ENCODE measurements at places on chromosomes 1 and 21.

GRCh38 chr1:30777904-30778153, 20.3 kb upstream of the LAPTM5 start:
- DNase-seq: no peak

DNA sequence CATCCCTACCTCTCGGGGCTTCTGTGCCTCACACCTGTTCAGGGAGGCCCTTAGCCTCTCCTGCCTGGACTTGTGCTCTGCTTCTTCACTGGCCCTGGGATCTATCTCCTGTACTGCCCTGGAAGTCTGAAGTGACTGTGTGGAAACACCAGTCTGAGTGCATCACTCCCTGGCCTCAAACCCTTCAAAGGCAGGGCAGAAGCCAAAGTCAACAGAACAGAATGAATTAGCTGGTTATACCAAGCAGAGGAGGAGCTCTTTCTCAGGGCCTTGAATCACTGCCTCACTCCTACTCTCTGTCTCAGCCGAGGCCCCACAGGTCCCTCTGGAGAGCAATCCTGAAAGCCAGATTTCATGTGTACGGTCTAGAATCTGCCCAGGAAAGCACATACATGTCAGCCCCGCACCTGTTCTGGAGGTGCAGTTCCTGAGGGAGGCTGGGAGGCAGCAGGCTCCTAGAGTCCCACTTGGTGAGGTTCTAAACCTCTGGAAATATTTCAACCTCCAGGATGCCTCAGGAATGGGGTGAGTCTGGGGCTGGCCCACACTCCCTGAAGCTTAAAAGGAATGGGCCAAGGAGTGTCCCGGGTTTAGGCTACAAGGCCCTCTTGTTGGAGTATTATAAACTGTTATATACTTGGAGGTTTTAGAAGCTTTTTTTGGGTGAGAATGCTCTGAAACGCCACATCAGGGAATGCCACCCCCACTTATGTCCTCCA, 98.3 kb downstream of the ABCA4 start:
- DNase-seq: no peak

GRCh38 chr1:212791261-212791675, 309 bp downstream of the NSL1 start:
- no peak for DNase-seq

GRCh38 chr1:169527451-169528214, 41.9 kb upstream of the SLC19A2 start:
- no peak for DNase-seq

DNA sequence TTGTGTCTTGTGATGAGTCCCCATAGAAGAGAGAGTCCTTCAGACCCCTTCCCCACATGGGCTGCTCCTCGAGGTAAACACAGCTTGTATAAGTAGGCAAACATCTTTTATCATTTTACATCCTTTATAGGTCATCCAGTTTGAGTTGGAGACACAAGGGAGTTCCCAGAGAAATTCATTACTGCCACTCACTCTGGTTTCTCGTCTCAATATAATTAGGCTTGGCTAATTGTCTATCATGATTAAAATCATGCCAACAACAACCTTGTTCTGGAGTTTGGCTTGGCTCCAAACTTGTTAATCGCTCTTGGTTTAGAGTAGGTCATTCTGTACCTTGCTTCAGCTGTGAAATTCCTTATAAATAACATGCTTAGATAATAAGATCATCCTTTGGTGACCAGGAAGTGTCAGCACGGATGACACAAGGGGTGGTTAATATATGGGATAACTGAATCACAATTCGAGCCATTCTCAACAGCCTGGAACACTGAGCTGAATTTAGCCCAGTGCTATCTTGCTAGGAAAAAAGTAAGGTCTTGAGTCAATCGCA, 70.7 kb upstream of the DAB1 start:
- DNase-seq: peak; percentile 9

DNA sequence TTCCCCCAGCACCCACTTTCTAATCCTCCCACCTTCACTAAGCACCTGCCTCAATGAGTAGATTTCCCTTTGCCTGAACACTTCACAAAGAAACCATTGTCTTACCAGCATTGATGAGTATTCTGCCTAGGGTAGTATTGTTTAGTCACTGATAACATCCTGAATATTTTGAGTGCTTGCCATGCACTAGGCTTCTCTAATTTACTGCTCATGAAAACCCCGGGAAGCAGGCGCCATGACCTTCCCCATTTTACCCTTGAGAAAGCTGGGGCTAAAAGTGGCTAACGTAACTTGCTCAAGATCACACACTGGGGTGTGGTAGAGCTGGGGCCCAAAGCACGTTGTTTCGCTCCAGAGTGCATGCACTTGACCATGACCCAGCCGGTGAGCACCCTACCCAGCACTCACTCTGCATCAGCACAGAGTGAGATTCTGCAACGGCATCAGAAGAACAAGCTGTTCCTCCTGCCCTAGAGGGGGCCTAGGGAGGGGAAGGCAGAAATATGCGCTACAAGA, 10.6 kb upstream of the F3 start:
- DNase-seq: no peak

- DNase-seq: peak; percentile 60
Observed at GRCh38 chr1:246117066-246117791, 389.9 kb downstream of the SMYD3 start.

GRCh38 chr1:93200086-93200620, 19.6 kb downstream of the CCDC18 start:
- no peak for DNase-seq

DNA sequence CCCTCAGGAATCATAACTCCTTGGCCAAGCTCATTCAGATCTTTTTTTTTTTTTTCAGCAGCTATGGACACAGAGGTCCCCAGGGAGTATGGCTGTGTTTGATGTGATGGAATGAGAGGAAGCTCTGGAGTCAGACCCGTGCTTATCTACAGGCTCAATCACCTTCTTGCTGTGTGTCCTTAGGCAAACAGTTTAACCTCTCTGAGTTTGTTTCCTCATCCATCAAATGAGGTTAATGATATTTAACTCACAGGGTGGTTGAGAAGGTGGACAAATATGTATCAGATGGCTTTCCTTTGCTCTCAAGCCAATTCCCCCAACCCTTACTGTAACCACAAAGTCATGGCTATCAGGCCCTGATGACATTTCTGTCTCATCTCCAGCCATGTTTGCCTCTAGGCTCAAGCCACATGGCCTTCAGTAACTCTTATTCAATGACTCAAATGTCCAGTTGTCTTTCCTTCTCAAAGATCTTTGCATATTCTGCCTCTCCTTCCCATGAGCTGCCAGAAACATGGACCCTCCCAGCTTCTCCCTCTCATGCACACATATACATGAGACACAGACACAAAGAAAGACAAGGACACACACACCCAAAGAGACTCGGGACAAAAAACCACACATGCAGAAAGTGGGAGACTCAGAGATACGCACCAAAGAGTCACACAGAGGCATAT, 303.5 kb upstream of the KAZN start:
- DNase-seq: no peak

DNA sequence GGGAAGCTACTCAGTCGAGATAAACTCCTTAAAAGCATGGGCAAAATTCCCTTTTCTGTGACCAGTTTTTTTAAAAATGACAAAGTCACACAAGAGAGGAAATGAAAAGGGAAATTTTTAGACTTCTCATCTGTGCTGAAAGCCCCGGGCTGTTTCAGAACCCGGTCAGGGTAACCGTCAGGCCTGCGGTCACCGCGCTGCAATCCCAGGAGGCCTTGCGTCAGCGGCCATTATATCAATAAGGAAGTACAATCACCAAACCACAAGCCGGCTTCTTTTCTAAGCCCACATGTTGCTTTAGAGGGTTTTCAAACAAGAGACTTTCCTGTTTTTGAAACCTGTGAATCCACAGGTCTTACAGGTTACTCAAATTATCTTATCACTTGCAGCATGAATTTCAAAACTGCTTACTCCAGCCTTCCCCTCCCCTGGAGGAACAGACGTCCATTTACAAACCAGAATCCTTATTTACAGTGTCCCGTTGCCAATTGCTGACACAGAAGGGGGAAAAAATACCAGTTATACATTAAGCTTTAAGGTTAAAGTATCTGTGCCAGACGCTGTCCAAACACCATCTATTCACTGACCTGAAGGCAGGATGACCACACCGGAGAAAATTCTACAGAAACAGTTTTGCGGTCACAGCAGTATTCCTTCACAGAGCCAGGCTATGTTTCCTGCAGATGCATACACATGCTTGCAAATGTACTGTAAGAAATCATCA, 165.3 kb downstream of the TOMM20 start:
- no peak for DNase-seq

DNA sequence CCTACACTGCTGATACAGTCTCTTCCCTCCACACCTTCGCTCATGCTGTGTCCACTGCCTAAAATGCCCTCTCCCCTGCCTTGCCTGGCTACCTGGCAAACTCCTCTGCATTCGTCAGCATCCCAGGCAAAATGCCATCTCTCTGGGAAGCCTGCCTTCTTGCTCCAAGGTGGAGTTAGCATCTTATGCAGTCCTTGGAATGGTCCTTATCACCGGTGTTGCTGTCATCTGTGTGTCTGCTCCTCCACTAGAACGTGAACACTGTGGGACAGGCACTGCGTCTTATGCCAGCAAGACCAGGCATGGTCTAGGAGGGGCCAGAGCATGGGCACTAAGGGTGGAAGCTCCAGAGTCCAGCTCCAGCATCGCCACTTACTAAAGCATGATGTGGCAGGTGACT, 211.8 kb downstream of the MATN1 start:
- no peak for DNase-seq

DNA sequence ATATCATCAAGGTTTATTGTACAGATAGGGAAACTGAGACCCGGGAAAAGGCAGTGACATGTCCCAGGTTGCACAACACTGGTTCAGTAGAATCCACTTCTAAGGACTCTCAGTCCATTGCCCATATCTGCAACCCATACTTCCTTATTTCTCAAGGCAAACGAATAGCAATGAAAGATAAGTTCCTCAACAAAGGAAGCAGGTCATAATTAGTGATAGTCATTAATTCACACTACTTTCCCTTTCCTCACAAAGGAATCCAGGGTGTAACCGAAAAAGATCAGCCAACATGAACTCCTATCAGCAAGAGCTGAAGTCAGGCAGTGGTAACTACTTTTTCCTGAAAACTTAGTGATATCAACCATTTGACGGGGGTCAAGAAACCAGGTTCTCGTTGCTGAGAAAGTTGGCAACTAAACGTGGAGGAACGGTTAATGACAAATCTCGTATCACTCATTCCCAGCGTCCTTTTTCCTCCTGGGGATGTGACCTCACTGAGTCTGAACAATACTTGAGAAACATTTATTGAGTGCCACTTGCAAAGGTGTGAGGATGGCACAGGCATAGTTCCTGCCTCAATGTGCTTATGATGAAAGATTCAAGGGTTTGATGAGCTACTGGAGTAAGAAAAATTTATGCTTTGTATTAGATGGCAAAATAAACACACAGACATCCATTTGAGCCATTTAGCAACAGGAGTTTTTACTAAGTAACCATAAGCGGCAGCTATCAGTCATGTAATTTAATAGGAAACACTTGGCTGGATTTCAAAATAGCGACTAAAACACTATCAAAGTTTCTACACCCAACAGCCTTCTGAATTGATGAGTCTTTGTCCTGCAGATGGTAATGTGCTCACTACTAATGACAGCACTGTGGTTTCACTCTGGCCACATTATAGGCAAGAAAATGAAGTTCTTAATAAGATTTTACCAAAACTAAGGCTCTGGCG, 82.3 kb downstream of the PLPP3 start:
- DNase-seq: no peak

DNA sequence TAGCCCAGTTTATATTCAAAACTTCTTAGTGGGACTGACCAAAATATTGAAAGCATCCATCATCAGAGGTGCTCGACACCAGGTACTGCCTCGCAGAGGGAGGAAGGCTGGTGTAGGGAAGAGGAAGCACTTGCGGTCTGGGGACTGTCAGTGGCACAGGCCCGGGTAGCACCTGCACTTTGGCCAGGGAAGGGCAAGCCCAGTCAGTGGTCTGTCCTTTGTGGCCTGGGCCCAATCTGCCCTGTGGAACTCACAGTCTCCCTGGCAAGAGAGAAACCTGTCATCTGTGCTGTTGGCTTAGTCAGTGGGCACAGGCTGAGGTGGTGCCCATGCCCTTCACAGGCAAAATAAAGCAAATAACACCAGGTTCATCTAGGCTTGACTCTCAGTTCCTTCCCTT, 77.4 kb downstream of the SYT6 start:
- no peak for DNase-seq

- no peak for DNase-seq
Observed at GRCh38 chr21:45471525-45472221, 66.7 kb downstream of the COL18A1 start.

DNA sequence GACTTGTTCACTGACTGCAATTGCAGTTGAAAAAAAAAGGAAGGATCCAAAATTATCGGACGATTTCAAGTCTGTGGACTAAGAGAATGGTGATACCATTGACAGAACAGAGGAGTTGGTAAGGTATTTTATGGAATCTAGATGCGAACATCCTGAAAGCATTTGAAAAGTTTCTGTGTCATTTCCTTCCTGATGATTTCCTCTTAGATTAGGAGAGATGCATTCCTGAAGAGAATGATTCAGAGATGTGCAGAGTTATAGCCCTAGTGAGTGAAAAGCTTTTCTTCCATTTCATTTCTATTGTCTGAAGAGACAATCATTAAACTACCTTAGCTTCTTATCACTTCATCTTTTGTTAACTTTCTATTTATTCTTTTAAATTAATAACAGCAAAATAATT, 200.0 kb downstream of the KCNK2 start:
- DNase-seq: no peak

DNA sequence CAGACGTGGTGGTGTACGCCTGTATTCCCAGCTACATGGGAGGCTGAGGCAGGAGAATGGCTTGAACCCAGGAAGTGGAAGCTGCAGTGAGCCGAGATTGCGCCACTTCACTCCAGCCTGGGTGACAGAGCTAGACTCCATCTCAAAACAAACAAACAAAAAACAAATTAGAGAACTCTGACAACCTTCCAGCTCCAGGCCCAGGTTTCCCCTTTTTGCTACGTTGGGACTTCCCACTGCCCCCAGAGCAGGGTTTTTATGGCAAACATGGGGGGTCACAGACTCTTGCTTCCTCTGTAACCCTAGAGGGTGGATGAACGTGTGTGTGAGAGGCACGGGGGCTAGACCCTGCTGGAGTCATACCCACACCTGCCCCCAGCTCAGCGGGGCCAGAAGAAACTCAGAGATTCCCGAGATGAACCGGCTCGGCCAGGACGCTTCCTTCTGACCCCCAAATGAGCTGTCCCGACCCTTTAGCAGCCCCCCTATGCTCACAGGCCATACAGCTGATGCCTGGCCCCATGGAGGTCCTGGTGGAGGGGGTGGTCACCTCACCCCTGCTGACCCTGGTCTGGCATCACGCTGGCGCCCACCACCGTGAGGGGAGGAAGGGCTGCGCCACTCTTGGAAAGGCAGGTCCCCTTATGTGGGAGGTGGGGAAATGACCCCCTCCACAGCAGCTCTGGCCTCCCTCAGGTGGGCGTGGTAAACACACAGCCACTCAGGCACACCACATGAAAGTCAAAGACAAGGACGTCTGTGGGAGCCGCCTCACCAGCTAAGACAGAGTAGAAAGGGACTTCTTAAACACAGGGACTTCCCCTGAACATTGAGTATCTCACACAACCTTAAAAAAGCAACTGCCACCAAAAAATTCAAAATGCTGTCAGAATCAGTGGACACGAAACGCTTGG, 7.1 kb downstream of the GPR157 start:
- no peak for DNase-seq
